ENCODE measurements at places on chromosomes 6 and 20.
A peak's percentile ranks its signal among the peaks of the same experiment; 100 is the strongest.

GRCh38 chr6:43391440-43392031 is 22.1 kb upstream of the ZNF318 start:
- no peak for DNase-seq

- no peak for DNase-seq
Measured at GRCh38 chr20:35762461-35762860, 9.4 kb upstream of the PHF20 start.

GRCh38 chr6:101146389-101146788 is 247.1 kb upstream of the GRIK2 start:
- DNase-seq = no peak

GRCh38 chr6:165662041-165662748 is 846 bp downstream of the PDE10A start:
- peak; percentile 36 for DNase-seq

- DNase-seq = no peak
Measured at GRCh38 chr6:158018851-158019361, 37.2 kb downstream of the SYNJ2 start.
